ENCODE measurements at places on chromosomes 13 and 19.

DNA sequence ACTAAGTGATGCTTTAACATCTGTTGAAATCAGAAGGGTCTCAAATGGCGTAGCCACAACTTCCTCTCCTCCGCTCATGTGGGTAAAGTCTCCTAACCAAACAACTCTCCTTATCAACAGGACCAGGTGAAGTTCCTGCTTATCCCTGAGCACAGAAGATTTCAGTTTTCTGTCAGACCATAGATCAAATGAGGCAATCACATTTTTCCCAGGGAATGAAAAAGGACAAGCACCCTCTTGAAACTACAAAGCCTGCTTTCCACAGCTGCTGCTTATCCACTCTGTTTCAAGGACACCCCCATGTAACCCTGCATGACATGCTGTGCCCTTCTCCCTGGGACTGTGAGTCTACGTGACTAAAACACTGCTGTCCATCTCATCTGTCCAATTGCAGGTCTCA lies 788.3 kb upstream of the SLITRK5 start:
- DNase-seq = no peak

GRCh38 chr19:10074153-10074552 lies 12.0 kb upstream of the SHFL start:
- DNase-seq = no peak

DNA sequence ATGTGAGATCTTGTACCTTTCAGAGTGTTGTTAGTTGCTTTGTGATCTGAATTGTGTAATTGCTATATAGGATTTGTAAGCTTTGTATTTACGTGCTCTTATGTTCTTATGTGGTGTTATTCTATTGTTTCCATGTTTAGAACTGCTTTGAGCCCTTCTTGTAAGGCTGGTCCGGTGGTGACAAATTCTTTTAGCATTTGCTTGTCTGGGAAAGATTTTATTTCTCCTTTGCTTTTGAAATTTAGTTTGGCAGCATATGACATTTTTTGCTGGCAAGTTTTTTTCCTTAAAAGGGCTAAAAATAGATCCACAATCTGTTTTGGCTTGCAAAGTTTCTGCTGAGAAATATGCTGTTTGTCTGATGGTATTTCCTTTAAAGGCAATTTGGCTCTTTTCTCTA lies 1089.2 kb upstream of the PCDH9 start:
- DNase-seq = no peak

GRCh38 chr19:37583340-37583739 lies 11.3 kb downstream of the ZNF571 start:
- DNase-seq = no peak

DNA sequence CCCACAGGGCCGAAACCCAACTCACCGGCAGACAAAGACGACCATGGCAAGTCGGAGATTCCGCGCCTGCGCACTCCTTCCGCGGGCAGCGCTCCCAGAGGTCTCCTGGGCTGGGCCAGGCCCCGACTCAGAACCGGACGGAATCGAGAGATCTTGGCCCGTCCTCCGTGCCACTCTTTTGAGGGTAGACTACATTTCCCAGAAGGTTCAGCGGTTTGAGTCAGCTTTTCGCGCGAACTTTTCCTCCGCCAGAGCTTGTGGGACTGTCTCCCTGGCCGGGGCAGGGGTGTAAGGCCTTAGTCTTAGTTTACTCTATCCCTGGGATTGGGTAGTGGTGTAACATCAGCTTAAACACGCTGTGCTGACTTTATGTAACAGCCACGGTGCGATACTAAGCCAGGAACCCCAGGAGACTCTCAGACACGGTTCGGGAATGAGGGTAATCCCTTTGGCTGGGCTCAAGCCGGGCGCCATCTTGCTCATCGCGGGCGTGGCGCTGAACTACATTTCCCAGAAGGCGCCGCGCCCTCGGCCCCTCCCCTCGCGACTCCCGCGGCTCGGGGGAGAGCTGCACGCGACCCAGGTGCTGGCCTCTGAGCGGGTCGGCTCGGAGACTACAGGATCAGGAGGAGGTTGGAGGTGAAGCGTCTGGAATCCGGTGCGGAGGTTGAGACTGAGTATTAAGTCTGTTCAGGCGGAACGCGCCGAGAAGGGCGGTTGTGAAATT lies at the start of gene ZNF260:
ZNF260 (minus strand) TSS at position 78 of the 727 bp plus-strand sequence. CDS start 13,033 bp downstream, outside the sequence.
- DNase-seq = peak; percentile 96

DNA sequence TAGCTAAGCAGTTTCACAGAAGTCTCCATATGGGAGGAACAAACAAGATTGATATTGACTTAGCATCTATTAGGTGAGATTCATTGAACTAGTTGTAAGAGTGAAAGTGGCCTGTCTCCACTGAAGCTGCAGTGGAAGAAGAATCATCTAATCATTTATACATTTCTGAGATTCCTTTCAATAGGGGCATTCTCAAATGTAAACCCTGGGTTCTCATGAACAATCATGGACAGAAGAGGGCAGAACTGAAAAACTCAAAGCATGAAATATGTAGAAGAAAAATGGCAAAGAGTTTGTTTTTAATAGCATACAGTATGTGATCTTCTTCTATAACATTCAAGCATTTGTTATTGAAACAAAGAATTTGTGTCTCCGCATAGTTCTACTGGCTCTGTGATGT lies 17.6 kb upstream of the POSTN start:
- DNase-seq = no peak

- DNase-seq = no peak
These were observed 71.0 kb downstream of the RNF17 start for GRCh38 chr13:24834902-24835510.
